ENCODE measurements at places on chromosomes 11 and 22.
A peak's percentile ranks its signal among the peaks of the same experiment; 100 is the strongest.

- DNase-seq, result no peak
Observed at GRCh38 chr11:115081972-115082371, 403.6 kb downstream of the NXPE2 start.

DNA sequence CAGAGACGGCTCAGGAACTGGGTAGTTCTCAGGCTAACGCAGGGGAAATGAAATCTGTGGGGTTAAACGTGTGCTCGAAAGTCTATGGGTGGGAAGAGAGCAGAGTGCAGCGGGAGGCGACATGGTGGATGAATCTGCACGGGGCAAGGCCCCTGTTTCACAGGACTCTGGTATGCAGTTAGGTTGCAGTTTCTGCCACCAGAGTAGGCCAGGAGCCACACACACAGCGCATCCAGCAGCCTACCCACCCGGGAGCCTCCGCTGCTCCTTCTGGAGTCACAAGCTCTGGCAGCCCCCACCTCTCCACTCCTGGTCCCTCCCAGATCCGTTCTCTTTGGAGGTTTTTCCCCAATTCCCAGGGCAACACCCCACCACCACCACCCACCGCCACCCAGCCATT lies 27.0 kb downstream of the SPATA19 start:
- no peak for DNase-seq

DNA sequence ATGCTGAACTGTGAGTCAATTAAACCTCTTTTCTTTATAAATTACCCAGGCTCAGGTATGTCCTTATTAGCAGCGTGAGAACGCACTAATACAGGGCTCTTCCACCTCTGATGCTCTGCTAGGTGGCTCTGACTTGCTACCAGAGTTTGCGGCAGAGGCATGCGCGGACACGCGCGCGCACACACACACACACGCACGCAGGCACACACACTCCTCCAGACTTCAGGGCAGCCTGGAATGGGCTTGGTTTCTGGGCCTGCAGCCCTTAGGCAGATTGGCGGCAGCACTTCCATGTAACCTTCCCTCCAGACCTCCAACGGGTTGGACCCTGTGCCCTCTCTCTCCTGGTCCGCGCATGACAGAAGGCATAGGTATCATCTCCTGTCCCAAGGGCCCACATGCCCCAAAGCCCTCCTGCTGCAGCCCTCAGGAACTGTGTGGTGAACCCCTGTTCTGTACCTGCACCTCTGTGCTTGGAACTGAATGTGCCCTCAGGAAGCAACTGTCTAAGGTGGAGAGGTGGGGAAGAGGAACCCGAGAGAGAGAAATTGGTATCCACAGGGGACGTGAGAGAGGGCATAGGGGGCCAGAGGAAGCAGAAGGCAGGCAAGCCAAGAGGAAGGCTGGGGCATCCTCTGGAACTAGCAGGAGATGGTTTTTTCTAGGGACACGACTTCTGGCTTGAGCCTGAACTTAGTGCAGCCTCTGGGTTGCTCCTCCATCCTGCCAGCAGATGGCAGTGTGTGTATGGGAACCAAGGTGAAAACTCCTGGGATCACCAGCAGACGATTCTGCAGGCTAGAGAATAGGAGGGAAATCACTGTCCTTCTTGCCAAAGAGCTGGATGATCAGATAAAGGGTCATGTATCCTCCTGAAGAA lies 23.4 kb upstream of the RIC3 start:
- peak; percentile 6 for DNase-seq

GRCh38 chr11:116454020-116454645 lies 318.7 kb downstream of the BUD13 start:
- DNase-seq, result no peak

GRCh38 chr22:31313366-31314147 lies 21.3 kb upstream of the PIK3IP1 start:
- peak; percentile 21 for DNase-seq

DNA sequence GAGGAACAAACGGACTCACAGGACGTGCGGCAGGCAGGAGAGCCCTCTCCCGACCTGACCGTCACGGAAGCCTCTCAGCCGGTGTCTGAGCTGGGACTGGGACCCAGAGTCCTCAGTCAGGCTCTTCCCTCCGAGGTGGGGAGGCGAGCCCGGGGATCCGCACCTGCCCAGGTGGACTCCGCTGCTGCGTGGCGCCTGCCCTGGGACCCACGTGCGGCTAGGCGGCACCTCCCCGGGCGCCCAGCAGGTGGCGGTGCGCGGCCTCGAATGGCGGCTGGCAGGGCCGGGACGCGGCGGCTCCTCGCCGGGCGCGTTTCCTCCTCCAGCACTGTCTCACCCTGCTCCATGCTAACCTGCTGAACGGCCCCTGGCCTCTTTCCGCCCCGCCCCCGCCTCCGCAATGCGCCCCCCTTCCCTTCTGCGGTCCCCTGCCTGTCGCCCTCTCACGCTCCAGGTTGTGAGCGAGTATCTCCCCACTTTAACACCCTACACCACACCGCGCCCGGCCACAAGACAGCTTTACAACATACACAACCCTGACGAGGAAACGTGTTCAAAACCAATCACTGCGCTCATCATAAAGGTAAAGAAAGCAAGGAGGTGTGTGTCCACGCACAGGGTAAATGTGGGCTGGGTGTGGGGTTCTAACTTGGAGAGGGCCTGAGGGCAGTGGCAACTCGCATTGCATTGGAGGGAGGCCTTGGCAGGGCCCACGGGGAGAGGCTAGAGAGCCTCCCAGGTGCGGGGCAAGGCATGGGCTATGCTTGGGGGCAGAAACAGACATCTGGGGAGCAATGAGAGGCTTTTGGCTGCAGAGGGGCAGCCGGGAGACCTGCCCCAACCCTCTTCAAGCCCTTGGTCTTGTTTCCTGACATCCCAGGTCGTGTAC lies 25.9 kb upstream of the ATXN10 start:
- peak; percentile 58 for DNase-seq

DNA sequence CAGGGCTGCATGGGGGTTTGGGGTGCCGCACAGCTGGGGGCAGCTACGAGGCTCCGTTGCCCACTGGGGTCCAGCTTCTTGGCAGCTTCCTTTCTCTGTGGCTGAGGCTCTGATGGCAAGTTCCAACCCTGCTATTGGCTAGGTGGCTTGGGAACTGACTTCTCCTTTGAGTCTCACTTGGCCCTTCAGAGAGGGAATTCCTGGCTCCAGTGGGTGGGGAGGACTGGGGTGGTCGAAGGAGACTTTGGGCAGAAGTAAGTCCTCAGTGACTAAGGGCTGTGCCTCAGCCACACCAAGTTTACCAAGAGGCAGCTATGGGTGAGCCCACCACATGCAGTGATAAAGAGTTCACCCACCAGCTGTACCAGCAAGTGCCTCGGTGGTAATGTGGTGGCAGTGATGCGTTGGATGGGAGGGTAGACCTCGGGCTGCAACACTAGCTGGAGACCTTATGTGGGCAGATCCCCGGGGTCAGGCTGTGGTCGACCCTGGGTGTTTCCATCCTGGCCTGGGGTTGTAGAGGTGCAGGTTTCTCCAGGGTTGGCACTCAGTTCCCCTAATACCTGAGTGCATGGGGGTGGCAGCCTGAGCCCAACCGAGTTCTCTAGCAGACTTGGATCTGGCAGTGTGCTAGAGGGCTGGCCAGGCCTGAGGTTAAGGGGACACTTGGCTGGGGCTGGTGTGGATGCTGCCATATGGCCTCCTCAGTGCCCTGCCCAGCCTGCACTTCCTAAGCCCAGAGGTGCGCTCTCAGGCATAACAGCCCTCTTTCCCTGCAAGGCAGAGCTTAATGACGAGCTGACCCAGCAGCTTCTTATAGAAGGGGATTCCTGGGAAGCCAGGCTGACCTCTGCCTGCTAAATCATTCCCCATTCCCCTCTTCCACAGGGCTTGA lies 197.0 kb upstream of the CADM1 start:
- no peak for DNase-seq

- DNase-seq, result no peak
Observed at GRCh38 chr11:13841393-13841792, 121.1 kb upstream of the SPON1 start.

DNA sequence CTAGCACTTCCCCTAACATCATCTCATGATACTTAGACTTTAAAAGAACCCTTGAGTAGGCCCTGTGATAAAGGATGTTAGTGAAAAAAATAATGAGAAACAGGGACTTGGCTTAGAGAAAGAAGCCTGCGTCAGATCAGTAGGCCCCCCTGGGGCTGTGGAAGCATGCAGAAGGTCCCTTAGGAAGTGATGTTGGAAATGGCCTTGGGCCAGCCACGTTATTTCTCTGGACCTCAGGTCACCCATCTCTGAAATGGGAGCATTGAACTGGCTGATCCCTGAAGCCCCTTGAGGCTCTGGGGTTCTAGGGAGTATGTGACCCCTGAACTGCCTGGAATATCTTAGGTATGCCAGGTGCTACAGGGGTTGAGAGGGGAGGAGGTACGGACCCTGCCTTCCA lies 40.2 kb downstream of the MCM5 start:
- no peak for DNase-seq

GRCh38 chr22:41308054-41308453 lies 6.7 kb downstream of the ZC3H7B start:
- no peak for DNase-seq

GRCh38 chr11:117232092-117232878 lies at the start of gene RNF214:
RNF214 (plus strand) TSS chr11:117232671; CDS start chr11:117234273, 1,602 bp downstream.
- peak; percentile 35 for DNase-seq

All from activated naive CD8-positive, alpha-beta T cell treated with anti-CD3 and anti-CD28 coated beads, Interleukin-2, amount 50 U/mL, for 16 hours (primary cell).